Upper lobe of left lung (tissue), 6 donors: ENCODE measurements at places on chromosomes 2 and 18. TPM values are rescaled to one million over a fixed set of nuclear protein-coding genes. Genes with fewer than 3 reads are reported as not detected.

Gene CHRNG
- total RNA-seq, result not detected

Gene LRRC30
- total RNA-seq, result not detected

Gene LOXL3
- 3.6 TPM for total RNA-seq

Gene IL1RN
- 40.6 TPM for total RNA-seq

Gene CTLA4
- 3.1 TPM for total RNA-seq

Gene BBS5
- 5.8 TPM for total RNA-seq

Gene SH2D6
- not detected for total RNA-seq

Gene FBXO48
- 1.6 TPM for total RNA-seq

Gene FAM210A
- total RNA-seq, result 11.1 TPM

Gene HNRNPLL
- 41.3 TPM for total RNA-seq
